ENCODE measurements at places on chromosomes 3 and 15.

GRCh38 chr3:52286777-52287110 lies 884 bp upstream of the GLYCTK start:
- DNase-seq = no peak

DNA sequence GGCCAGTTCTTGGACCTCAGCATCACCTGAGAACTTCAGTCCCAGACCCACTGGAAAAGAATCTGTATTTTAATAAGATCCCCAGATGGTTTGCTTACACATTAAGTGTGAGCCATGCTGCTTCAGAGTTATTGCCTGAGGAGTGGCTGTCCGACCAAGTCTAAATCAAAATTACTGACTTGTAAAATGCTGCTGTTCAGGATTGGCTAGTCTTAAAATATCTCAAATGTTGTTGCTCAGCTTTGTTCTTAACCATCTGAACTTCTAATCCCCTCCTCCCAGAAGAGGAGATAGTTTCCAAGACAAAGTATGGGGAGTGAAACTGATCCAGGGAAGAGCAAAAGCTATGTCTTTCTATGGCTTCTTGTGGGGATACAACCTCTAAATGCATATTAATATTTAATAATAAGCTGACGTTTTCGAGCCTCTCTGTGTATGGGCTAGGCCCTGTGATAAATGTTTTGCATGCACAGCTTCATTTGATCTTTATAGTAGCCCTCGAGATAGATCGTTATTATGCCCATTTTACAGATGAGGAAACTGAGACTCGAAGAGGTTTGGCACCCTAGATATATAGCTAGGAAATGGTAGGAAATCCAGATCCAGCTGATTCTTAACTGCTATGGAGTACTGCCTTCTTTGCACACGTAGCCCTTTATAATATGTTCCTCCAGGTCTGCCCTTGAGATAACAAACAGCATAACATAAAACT lies 52.2 kb downstream of the DNASE1L3 start:
- no peak for DNase-seq

- DNase-seq = no peak
Measured at GRCh38 chr15:56763141-56763895, 30.0 kb upstream of the ZNF280D start.

- DNase-seq = no peak
Measured at GRCh38 chr15:97316362-97316761, 644.1 kb upstream of the ARRDC4 start.

GRCh38 chr3:194277104-194277785 lies 73.9 kb downstream of the CPN2 start:
- no peak for DNase-seq

GRCh38 chr3:111498022-111498421 lies 44.0 kb upstream of the CD96 start:
- no peak for DNase-seq

- DNase-seq = no peak
Measured at GRCh38 chr15:60589728-60590127, 110.8 kb upstream of the ICE2 start.

Data from activated gamma-delta T cell treated with anti-CD3 and anti-CD28 coated beads, Interleukin-2, amount 50 U/mL, for 16 hours (primary cell).